ENCODE measurements at places on chromosomes 7 and 10. TPM values are rescaled to one million over a fixed set of nuclear protein-coding genes. Genes with fewer than 3 reads are reported as not detected.

SVOPL gene
- total RNA-seq = not detected

CXCL12 gene
- 54.7 TPM for total RNA-seq

PRKG1 gene
- total RNA-seq = 39.7 TPM

CLRN3 gene
- not detected for total RNA-seq

MCMBP gene
- total RNA-seq = 27.6 TPM

AKR1C8 gene
- not detected for total RNA-seq

UPK3BL2 gene
- total RNA-seq = 2.5 TPM

GNGT1 gene
- total RNA-seq = not detected

Measured in bronchial smooth muscle cell (primary cell).